ENCODE measurements at places on chromosomes 6 and 20.
A peak's percentile ranks its signal among the peaks of the same experiment; 100 is the strongest.

DNA sequence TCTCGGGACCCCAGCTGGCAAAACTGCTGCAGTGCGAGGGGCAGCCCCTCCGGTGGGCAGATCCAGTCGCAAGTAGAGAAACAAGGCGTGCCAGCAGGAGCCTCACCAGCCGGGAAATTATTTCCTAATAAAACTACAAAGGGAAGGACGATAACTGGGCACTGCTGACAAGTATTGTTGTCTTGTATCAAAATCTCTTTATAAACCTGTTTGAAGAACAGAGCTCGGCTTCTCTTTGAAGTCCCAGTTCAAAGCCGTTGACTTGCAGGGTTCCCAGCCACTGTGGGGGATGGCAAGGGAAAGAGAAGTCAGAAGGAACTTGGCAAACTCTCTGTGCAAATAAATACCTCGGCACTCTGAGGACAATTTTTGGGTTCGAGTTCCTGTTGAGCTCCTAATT, 504.5 kb downstream of the CD83 start:
- DNase-seq, result no peak

- no peak for DNase-seq
These were observed 2.6 kb downstream of the HLA-DRA start for GRCh38 chr6:32442243-32442667.

- peak; percentile 65 for DNase-seq
These were observed 8.9 kb downstream of the CYP21A2 start for GRCh38 chr6:32047084-32047478.

DNA sequence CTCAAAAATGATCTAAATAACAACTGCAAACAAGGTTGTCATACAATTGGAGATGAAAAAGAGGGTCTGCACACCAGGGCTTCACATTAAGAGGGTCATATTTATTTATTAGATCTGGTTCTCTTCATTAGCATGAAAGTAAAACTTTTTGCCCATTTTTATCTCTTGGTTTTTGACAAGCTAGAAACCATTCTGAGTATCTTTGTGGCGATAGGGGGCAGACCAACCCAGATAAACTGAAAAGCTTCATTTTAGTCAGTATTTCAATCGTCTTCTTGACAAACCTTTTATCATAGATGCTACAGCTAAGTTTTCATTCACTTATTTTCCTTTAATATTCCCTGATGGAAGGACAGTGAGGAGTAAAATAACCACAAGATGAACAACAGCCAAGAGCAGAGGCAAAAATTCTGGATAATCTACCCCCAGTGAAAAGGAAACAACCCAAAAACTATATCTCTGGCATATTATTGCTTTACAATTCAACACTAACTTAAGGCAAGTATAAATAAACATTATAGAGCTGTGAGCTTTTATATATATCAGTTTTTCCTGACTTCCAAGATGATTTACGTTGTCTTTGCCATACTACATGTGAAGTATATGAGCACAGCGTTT, 45.2 kb downstream of the THEMIS start:
- DNase-seq, result peak; percentile 71

DNA sequence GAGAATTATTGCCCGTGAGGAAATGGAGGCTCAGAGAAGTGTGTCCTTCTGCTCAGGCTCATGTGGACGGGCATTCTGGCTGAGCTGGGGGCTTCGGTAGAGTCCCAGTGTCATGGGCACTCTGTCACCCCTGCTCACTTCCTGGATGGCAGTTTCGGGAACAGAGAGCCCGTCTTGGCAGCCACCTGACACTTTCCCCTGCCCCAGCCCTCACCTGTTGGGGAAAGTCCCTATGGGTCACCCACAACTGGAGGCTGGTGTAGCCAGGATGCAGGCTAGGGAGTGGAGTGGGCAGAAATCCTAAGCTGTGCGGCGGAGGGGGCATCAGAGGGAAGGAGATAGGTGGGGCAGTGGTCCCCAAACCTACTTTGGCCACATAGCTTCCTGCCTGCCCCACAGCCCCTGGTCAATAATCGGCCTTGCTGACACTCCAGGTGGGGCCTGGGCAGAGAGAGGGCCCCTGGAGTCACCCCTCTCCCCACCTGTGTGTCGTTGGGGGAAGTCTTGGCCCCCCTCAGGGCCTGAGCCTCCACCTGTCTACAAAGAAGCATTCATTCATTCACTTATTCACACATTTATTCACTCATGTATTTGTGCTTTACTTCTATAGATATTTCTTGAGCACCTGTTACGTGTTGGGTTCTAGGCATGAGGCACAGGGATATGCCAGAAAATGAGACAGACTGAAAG, 40.5 kb downstream of the SNAI1 start:
- DNase-seq, result no peak
